CD4-positive, alpha-beta T cell treated with Interleukin-2 at 100 ng/mL for 4 hours (primary cell): ENCODE measurements at places on chromosomes 1 and 21.

- no peak for DNase-seq
Observed at GRCh38 chr1:169009666-169010065, 96.8 kb upstream of the ATP1B1 start.

GRCh38 chr1:205813755-205814058 is 709 bp upstream of the SLC41A1 start:
- DNase-seq = peak; percentile 21

DNA sequence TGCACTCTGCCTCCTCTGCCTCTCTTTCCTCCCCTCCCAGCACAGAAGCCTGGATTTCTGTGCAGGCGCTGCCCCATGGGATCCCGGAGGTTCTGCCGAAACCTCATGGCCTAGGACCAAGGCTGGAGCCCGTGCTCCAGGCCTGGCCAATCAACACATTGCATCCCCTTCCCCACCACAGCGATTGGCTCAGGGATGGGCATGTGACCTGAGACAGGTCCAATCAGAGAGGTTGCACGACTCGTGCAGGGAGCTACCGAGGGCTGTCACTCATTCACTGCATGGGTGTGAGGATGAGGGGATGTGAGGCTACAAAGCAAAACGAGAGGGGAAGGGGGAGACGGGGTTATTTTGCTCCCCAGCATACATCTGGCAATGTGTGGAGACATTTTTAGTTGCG is 3.3 kb upstream of the CELA2B start:
- no peak for DNase-seq

- DNase-seq = no peak
Observed at GRCh38 chr1:233086961-233087881, 136.8 kb downstream of the NTPCR start.

- DNase-seq = peak; percentile 85
Observed at GRCh38 chr1:222455188-222455879, 92.6 kb downstream of the HHIPL2 start.

- no peak for DNase-seq
Observed at GRCh38 chr21:27515676-27516075, 548.8 kb upstream of the ADAMTS5 start.

DNA sequence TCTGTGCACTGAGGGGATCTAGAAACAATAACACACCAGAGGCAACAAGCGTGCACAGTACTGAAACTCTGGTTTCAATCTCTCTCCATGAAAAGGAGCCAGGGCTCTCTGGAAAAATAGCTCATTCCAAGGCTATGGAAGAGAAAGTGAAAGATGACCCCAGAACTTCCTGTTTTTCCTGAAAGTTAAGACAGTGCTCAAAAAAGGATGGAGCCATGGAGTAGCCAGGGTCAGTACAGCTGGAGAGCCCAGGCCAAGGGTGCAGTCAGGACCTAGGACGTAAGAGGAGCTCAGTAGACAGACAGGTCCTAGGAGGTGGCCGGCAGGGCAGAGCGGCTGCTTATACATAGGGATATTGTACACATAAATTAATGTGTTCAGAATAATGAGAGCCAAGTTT is 19.1 kb downstream of the NOL9 start:
- no peak for DNase-seq

- peak; percentile 37 for DNase-seq
Observed at GRCh38 chr21:44865561-44866280, 7.8 kb downstream of the PTTG1IP start.

- peak; percentile 5 for DNase-seq
Observed at GRCh38 chr1:201983380-201983805, 945 bp downstream of the RNPEP start.

DNA sequence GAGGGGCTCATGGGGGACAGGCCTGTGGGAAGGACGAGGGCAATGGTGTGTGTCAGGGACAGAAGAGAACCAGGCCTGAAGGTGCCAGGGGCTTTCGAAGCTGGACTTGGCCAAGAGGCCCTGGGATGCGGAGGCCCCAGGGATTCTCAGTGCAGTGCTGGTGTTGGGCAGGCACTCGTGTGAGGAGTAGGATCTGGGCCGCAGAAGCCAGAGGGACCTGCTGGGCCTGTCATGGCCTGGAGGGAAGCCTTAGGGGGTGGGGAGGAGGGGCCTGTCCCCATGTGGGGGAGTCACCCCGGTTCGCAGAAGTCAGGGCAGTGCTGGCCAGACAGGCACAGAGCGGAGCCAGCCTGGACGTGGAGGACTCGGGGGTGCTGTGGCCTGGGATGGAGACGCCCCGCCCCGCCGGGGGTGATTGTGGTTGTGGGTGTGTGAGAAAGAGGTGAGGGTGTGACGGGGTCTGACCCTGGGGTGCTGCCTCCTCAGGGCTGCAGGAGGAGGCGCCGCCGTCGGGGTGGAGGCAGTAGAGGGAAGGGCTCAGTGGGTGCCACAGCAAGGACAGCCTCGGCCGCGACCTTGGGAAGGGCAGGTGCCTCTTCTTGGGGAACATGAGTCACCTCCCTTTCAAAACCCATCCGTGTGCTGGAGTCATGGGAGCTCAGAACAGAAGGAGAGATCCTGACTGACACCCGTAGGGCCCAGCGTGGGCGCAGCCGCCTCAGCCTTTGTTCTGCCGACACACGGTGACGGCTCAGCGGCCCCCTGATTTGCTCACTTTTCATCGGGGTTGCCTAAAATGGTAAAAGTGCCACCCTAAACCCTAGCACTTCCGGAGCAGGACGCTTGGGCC is 33.9 kb downstream of the FAAP20 start:
- no peak for DNase-seq

- no peak for DNase-seq
Observed at GRCh38 chr1:23276531-23276930, 59.2 kb upstream of the HTR1D start.

GRCh38 chr1:231465051-231465450 is 43.0 kb upstream of the EGLN1 start:
- DNase-seq = no peak

- DNase-seq = no peak
Observed at GRCh38 chr1:220370041-220370700, 97.9 kb upstream of the RAB3GAP2 start.

DNA sequence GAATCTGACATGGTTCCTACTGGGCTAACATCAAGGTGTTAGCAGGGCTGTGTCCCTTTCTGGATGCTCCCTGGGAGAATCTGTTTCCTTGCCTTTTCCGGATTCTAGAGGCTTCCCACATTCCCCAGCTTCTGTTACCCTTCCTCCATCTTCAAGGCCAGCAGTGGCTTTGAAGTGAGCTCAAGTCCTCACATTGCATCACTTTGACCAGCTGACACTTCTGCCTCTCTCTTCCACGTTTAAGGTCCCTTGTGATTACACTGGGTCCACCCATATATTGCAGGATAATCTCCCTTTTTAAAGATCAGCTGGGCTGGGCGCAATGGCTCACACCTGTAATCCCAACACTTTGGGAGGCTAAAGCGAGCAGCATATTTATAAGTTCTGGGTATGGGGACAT is 33.1 kb downstream of the CNST start:
- DNase-seq = no peak

DNA sequence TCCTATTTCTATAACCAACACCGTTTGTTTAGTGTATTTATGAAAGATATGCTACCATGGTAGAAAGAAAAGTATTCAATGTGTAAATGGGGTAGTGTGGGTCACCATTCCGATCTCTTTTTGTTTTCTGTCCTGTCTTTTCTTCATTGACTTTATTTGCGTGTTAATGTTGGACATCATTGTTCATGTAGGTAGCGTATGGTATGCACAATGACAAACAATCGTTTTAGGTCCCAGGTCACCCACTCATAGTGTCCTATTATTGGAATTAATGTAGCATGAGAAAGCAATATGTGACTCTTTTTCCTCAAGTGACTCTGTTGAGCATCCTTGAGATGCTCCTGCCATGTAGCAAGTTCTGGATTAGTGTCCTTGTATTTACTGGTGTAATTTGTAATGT is 25.4 kb downstream of the ATP5PO start:
- no peak for DNase-seq

- no peak for DNase-seq
Observed at GRCh38 chr1:104801344-104801743, 1051.6 kb downstream of the AMY1C start.

GRCh38 chr1:46333300-46334029 is 7.1 kb upstream of the NSUN4 start:
- DNase-seq = no peak

DNA sequence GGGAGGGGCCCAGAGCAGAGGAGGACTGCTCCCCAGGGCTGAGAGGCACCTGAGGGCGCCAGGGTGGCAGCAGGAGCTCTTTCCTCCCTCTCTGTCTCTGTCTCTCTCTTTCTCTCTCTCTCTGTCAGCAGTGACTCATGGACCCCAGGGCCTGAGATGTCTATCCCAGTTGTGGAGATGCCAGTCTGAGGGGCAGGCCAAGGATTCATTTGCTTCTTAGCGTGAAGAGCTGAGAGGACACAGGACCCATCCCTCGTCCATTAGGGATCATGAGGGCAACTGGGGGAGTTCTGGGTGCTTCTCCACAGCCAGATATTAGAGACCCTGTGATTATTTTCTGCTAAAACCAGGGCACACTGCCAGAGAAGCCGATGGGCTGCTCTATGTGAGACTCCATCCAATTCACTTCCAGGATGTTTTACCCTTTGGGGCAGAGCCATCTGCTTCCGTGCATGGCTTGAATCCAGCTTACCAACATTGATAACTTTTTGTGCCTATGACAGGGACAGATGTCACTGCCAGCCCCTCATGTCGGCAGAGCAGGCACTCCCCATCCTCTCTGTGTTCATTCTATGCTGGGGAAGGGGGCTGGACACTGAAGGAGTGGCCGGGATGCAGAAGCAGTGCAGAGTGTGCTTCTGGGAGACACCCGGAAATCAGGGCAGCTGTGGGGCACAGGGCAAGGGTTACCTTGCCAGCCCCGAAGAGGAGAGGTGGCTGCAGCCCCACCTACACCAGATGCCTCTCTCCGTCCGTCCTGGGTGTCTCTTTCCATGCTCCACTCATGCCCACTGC is 4.1 kb upstream of the PCBP3 start:
- no peak for DNase-seq

- DNase-seq = no peak
Observed at GRCh38 chr1:20449735-20450311, 36.2 kb downstream of the CAMK2N1 start.

DNA sequence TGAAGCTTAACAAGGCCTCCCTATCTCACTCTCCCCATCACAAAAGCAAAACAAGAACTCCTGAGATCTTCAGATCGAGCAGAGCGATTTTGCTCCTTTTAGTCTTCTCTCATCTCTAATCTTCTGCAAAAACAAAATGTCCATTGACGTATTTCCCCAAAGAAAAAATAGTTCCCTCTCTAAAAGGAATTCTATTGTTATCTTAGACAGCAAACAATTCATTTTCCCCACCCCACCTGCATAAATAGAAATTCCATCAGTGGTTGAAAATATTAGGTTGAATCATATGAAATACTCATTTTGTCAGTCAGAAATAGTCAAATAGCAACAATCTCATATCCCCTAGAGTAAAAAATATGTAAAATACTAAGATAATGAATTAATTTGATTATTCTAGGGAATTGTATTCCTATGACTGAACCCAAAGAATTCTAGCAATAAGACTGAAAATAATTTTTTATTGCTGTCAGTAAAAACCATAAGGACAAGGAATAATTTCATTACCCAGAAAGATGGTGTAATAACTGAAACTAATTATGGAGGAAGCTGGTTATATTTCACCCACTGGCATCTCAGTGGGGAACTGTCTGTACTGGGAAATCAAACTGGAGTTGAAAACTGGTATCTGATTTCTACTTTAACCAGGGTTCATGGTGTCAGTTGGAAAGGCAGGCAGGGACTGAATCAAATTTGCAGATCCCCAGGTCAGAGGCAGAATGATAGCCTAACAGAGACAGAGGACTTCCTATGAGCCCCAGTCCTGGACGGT is 51.3 kb downstream of the RHOU start:
- no peak for DNase-seq

DNA sequence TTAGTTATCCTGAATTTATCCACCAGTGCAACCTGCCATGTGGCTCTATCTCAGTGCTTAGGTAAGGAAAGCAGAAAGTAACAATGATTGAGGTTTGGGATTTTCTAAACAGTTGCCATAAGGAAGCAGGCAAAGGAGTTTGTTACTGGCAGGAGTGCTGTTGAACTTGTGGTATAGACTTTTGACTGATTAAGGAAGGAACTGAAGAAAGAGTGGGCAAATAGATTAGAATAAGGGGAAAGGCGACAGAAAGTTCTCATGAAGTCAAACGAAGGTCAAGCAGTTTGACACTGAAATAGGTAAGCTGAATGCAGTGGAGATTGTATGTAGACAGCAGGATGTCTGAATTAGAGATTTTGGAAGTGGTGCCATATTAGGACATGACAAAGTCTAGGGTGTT is 24.2 kb upstream of the CR2 start:
- DNase-seq = no peak

DNA sequence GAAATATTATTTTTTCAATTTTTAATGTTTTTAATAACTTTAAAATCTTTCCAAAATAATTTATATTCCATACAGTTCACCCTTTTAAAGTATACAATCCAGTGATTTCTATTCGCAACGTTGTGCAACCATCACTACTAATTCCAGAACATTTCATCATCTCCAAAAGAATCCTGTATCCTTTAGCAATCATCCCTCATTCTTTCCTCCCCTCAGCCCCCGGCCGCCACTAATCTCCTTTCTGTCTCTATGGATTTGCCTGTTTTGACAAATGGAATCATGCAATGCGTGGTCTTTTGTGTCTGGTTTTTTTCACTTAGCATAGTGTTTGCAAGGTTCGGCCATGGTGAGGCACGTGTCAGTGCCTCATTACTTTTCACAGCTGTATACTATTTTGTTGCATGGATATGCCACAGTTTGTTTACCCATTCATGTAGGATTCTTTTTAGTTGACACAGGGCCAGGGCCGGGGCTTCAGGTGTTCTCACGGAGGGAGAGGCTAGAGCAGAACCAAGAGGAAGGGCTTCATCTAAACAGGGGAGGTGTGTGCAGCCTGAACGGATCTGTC is 40.6 kb upstream of the ZBTB40 start:
- no peak for DNase-seq

DNA sequence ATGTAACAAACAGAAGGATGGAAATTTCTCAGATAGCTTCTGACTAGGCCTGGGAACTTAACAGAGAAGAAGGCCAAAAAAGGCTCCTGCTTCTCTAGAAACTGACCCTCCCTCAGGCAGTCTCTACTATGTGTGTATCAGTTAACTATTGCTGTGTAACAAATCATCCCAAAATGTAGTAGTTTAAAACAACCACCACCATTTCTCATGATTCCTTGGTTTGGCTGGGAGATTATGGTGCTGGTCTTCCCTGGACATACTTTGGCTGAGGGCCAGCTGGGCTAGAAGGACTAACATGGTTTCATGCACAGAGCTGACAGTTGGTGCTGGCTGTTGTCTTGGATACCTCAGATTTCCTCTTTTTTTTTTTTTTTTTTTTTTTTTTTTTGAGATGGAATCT is 26.2 kb upstream of the CNN3 start:
- DNase-seq = no peak
